Esophagus muscularis mucosa (tissue), 4 donors: ENCODE measurements at places on chromosomes 2 and 18. TPM values are rescaled to one million over a fixed set of nuclear protein-coding genes. Genes with fewer than 3 reads are reported as not detected.

- H3K27ac ChIP-seq, result no peak overlapping the region
- DNase-seq, result no peak
- H3K36me3 ChIP-seq, result no peaks in the 10 kb centered on the region
- no peaks in the 10 kb centered on the region for H3K27me3 ChIP-seq
Measured at GRCh38 chr2:100193291-100193710, 50.9 kb upstream of the AFF3 start.

Gene RGPD4
- not detected for total RNA-seq

Gene ATP6V1B1
- total RNA-seq, result not detected

DNA sequence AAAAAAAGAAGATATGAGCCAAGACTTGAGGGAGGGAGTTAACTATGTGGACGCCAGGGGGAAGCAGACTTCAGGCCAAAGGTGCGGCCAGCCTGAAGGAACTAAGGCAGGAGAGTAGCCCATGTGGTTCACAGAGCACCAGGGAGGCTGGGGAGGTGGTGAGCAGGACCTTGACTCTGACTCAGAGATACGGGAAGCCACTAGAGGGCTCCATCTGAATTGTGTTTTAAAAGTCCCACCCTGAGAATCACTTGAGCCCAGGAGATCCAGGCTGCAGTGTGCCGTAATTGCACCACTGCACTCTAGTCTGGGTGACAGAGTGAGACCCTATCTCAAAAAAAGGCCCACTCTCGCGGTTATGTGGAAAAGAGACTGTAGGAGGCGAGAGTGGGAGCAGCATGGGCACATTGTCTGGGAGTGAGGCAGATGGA is 12.3 kb downstream of the CEP192 start:
- H3K27me3 ChIP-seq, result no peaks in the 10 kb centered on the region
- H3K4me3 ChIP-seq, result no peak overlapping the region
- H3K27ac ChIP-seq, result no peak overlapping the region
- peaks cover 9% of the 10 kb centered on the region for H3K36me3 ChIP-seq
- DNase-seq, result no peak

DNA sequence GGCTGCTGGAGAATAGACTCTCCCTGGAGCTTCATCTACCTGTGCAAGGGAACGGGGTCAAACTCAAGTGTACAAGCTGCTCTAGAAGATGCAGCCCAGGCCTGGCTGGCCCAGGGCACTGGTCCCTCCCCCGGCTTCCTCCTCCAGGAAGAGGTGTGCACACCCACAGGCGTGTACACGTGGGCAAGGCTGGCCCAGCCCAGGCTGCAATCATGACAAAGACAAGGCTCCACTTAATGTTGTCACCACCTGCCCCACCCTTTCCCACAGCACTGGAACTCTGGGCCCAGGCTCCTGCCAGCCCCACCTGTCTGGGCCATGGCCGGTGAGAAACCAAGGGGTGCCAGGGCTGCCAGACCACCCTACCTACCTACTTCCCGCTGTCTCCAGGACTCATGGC is 29.6 kb upstream of the ALPP start:
- no peak overlapping the region for H3K4me3 ChIP-seq
- no peaks in the 10 kb centered on the region for H3K36me3 ChIP-seq
- no peak for DNase-seq
- no peak overlapping the region for H3K27ac ChIP-seq
- peaks cover 61% of the 10 kb centered on the region for H3K27me3 ChIP-seq
- peaks cover 17% of the 10 kb centered on the region for H3K4me1 ChIP-seq

- DNase-seq, result no peak
- no peaks in the 10 kb centered on the region for H3K36me3 ChIP-seq
- no peak overlapping the region for H3K4me3 ChIP-seq
- peaks cover 72% of the 10 kb centered on the region for H3K27me3 ChIP-seq
Measured at GRCh38 chr2:120439637-120440384, 93.9 kb downstream of the INHBB start.

GRCh38 chr2:167981945-167982344 is 265.4 kb downstream of the STK39 start:
- DNase-seq, result no peak
- no peak overlapping the region for H3K27ac ChIP-seq
- peaks cover 14% of the 10 kb centered on the region for H3K4me1 ChIP-seq
- H3K27me3 ChIP-seq, result no peaks in the 10 kb centered on the region
- no peak overlapping the region for H3K4me3 ChIP-seq
- no peaks in the 10 kb centered on the region for H3K36me3 ChIP-seq

DNA sequence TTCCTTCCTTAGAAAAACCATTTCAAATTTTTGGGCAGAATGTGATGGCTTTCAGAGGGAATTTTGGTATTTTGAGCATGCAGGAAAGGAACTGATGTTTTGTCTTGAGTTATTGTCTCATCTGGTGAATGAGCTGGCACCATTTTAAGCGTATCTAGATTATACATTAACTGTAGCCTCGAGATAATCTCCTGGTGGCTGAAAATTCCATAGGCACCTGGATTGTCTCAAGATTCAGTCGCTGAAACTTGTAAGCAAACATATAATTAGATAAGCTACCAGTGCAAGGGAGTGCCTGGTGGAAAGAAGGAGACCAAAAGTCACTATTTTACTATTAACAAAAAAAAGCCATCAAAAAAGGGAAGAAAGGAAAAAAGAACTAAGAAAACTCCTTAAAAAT is 687.8 kb upstream of the DDX18 start:
- no peak overlapping the region for H3K4me3 ChIP-seq
- H3K4me1 ChIP-seq, result no peaks in the 10 kb centered on the region
- no peaks in the 10 kb centered on the region for H3K27me3 ChIP-seq
- no peaks in the 10 kb centered on the region for H3K36me3 ChIP-seq
- no peak for DNase-seq
